ENCODE measurements at places on chromosomes 4 and X.

DNA sequence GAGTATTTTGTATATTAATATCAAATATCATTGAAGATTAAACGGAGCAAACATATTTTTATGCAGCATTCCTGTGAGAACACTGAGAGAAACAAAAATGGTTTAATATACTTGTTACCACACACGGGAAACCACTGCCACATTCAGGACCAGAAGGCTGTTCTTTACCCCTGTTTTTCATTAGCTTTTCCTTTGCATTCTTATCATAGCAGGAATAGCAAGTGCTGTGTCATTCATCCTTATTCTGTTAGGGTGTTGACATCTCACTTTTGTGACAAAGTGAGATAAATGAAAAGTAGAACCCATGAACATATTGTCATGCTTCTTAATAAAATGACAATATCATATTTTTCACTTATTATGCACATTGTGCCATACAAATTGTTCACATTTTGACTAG, 212.4 kb upstream of the NDST4 start:
- DNase-seq: no peak

- DNase-seq: no peak
Measured at GRCh38 chr4:153939570-153939969, 150.7 kb upstream of the SFRP2 start.

GRCh38 chrX:155108427-155108826, 37.1 kb downstream of the BRCC3 start:
- DNase-seq: no peak

GRCh38 chrX:150715184-150715583, 22.0 kb downstream of the MTMR1 start:
- DNase-seq: no peak

DNA sequence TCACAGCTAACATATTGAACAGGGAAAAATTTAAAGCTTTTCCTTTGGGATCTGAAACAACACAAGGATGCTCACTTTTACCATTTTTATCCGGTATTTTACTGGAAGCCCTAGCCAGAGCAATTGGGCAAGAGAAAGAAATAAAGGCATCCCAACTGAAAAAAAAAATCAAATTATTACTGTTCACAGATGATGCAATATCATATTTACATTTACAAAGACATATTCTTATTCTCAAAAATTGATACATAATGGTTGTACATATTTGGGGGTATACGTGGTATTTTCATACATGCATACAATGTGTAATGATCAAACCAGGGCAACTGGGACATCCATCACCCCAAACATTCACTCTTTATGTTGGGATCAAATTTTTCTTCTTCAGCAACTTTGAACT, 337.0 kb upstream of the SLC7A11 start:
- no peak for DNase-seq

DNA sequence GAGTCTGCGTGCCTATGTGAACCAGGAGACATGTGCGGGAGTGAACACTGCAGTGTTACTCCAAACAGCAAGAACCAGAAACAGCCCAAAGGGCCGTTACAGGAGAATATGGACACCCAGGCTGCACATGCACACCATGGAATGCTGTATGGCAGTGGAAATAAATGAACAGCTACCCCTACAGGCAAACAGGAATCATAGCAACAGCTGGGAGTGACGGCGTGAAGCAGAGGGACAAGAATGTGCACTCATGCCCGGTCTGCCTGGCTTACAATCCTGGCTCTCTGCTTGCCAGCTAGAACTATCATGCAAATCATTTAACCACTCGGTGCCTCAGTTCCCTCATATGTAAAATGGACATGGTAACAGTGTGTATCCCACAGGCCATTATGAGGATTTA, 16.6 kb downstream of the GPKOW start:
- DNase-seq: no peak

GRCh38 chr4:65658117-65658516, 12.2 kb downstream of the EPHA5 start:
- DNase-seq: no peak

DNA sequence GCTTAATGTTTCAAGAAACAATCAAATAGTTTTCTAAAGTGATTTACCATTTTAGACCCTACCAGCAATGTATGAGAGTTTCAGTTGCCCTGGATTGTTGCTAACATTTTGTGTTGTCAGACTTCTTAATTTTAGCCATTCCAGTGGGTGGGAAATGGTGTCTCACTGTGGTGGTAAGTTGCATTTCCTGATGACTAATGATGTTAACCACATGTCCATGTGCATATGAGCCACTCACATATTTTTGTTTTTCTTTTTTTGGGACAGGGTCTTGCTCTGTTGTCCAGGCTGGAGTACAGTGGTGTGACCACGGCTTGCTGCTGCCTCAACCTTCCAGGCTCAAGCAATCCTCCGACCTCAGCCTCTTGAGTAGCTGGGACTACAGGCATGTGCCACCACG, 48.3 kb downstream of the MED28 start:
- DNase-seq: no peak

GRCh38 chr4:145827885-145828284, 110.7 kb downstream of the ZNF827 start:
- no peak for DNase-seq

DNA sequence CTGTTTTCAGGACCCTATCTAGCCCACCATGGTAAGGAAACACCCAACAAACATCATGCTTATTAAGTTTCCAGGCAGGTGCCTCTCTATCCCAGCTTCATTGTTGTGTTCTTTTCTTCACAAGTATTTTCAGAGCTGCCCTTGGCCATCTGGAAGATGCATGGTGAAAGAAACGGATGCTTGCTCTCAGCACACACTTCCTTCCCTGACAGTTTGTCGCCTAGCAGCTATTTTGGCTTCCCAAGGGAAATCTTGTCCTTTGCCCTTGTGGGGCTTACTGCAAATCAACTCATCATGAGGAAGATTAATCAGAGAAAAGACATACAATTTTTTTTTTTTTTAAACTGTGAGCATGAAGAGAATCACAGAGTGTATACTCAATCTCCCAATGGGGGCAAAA, 128.8 kb downstream of the ASMT start:
- DNase-seq: no peak

- DNase-seq: no peak
Measured at GRCh38 chr4:81003597-81004111, 26.9 kb upstream of the BMP3 start.

Data from memory B cell (primary cell).